IPS DF 19.7 (cell line): ENCODE measurements at places on chromosomes 11 and 22.

DNA sequence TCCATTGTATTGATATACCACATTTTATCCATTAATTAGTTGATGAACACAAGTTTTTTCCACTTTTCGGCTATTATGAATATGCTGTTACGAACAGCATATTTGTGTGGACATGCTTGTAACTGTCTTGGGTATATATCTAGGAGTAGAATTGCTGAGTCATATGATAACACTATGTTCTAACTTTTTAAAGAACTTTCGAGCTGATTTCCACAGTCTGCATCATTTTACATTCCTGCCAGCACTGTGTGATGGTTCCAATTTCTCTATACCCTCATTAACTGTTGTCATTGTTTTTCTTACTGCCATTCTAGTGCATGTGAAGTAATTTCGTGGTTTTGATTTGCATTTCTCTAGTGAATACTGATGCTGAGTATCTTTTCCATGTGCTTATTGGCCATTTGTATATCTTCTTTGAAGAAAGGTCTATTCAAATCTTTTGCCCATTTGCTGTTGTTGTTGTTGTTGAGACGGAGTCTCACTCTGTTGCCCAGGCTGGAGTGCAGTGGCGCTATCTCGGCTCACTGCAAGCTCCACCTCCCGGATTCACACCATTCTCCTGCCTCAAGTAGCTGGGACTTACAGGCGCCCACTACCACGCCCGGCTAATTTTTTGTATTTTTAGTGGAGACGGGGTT is 7.4 kb upstream of the RCE1 start:
- no peak for DNase-seq

DNA sequence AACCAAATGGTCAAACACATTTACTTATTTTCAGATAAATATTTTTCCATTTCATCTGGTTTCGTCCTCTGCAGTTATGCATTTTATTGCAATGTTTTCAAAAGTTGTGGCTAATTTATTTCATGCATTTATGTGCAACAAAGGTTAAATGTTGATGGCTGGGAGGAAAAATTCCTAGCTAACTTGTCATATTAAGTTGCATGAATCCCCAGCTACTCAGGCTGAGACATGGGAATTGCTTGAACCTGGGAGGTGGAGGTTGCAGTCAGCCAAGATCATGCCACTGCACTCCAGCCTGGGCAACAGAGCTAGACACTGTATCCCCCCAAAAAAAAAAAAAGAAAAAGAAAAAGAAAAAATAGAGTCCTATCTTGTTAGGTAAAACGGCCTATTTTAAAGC is 1862.4 kb upstream of the RAG2 start:
- DNase-seq = no peak

- no peak for DNase-seq
Observed at GRCh38 chr11:35150454-35150853, 11.5 kb downstream of the CD44 start.

- DNase-seq = no peak
Observed at GRCh38 chr11:117677729-117678310, 119.2 kb downstream of the DSCAML1 start.

GRCh38 chr11:95690100-95690499 is 99.5 kb downstream of the FAM76B start:
- no peak for DNase-seq

- DNase-seq = no peak
Observed at GRCh38 chr11:23543651-23544222, 683.5 kb upstream of the CCDC179 start.

- DNase-seq = no peak
Observed at GRCh38 chr11:128508770-128509510, 78.4 kb downstream of the ETS1 start.

DNA sequence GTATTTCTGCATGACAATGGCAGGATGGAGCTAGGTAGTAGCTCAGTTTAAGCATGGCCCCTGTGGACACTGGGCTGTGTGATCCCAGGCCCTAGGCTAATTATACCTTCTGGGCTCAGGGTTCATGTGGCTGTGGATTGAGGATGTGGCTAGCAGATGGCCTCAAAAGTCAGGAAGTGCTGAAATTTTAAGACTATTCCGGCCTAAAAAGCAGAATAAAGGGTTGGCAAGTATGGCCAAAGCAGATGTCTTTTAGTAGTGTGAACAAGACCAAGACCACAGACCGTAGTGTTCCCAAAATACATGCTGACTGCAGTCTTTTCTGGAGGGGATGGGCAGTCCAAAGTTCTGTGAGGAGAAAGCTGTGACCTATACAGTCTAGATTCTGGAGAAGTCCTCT is 115.7 kb upstream of the RAG2 start:
- no peak for DNase-seq

- no peak for DNase-seq
Observed at GRCh38 chr22:43847376-43848289, 14.7 kb downstream of the SULT4A1 start.

GRCh38 chr22:25760848-25761595 is 19.0 kb downstream of the MYO18B start:
- no peak for DNase-seq

- no peak for DNase-seq
Observed at GRCh38 chr22:46802608-46803027, 40.2 kb downstream of the TBC1D22A start.

DNA sequence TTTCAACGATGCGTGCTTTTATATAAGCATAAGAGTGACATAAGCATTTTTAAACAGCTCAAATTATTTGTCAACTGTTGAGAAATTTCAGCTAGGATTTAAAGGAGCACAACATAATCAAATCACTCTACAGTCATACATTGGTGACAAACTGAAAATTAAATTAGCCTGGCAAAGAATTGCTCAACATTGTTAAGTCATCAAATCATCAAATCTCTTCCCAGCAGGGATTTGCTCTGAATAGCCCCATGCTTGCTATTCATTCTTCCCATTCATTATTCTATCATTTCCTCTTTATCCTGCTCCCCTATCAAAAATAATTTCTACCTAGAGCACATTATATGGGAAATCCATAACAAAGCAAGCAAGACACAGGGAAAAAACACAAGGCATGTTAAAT is 198.7 kb upstream of the LUZP2 start:
- DNase-seq = no peak

DNA sequence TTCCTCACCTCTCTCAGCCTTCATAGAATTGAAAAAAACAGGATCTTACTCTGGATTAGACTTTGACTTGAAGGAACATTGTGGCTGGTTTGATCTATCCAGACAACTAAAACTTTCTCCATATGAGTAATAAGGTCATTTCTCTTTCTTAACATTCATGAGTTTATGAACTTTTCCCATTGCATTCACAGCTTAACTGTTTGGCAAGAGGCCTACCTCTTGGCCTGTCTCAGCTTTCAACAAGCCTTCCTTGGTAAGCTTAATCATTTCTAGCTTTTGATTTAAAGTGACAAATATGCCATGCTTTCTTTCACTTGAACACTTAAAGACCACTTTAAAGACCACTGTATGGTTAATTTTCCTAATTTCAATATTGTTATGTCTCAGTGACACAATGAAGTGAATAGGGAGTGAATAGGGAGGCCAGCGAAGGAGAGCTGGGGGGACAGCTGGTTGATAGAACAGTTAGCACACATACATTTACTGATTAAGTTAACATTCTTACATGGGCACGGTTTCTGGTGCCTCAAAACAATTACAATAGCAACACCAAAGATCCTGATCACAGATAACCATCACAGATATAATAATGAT is 17.0 kb downstream of the IMMP1L start:
- DNase-seq = no peak

DNA sequence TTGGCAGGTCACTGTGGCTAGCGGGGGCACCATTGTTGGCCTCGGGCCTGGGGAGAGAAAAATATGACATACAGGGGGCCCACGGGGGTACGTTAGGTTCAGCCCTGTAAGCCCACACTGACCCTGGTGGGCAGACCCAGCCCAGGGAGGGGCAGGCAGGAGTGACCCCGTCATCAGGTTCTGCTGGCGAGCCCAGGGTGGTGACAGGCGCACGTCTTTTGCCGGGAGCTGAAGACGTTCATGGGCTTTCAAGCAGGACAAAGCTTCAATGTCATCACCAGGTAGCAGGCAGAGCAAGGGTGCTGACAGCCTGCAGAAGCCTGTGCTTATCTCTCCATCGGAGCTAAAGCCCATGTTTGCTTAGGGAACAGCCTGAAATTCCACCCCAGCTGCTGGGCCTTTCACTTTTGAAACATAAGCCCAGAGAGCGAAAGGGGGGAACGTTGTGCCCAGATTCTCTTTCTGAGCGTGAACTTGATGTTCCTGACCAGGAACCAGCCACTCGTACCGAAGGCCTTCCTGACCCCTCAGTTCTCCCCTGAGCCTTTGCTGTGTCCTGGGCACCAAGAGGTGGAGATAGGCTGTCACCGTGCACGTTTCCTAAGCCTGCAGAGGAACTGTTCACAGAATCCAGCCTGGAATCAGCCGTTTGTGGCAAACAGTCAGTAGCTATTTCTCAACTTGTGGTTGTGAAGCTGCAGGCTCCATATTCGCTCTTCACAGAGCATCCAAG is 74.0 kb upstream of the ATXN10 start:
- DNase-seq = no peak

- DNase-seq = no peak
Observed at GRCh38 chr22:32803020-32803737, 1.7 kb downstream of the TIMP3 start.

- DNase-seq = no peak
Observed at GRCh38 chr22:50545522-50546325, at the start of gene KLHDC7B. TSS of gene KLHDC7B (plus strand) at chr22:50545899. CDS start at chr22:50546244, 345 bp downstream.

- no peak for DNase-seq
Observed at GRCh38 chr11:121961321-121961801, 154.7 kb downstream of the BLID start.

DNA sequence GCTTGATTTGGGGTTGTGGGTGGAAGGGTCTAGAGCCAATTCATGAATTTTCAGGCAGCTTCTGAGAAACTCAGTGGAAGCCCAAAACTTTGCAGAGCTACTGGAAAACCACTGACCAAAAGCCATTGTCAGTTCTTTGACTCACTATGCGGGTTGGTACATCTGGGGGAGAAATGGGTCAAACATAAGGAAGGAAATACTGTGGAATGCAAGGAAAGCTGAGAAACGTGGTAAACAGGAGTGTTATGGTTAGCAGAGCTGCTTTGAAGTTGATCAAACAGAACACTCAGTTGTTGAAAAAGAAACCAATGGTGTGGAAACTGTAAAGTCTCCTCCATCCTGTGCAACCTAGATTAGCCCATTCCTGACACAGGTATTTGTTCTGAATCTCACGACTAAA is 6.3 kb upstream of the ABTB2 start:
- no peak for DNase-seq

DNA sequence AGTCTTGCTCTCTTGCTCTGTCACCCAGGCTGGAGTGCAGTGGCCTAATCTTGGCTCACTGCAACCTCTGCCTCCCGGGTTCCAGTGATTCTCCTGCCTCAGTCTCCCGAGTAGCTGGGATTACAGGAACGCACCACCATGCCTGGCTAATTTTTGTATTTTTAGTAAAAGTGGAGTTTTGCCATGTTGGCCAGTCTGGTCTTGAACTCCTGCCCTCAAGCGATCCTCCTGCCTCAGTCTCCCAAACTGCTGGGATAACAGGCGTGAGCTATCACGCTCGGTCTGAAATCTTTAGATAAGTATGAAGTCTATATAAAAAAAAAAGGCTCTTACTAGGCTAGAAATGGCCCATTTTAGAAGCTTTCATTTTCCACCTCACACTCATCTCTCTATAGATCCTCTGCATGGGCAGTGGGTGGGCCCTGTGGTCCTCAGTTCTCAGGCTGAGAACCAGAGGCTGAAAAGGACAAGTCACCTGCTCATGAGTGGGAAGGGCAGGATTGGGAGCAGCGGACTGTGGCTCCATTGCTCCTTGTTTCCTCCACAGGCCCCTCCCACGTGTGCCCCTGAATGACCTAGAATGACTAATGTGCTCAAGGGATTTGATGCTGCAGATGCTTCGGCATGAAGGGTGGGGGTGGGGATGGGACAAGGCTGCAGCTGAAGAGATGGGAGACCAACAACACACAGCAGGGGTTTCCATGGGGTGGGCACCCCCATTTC is 19.8 kb upstream of the PRAME start:
- no peak for DNase-seq

DNA sequence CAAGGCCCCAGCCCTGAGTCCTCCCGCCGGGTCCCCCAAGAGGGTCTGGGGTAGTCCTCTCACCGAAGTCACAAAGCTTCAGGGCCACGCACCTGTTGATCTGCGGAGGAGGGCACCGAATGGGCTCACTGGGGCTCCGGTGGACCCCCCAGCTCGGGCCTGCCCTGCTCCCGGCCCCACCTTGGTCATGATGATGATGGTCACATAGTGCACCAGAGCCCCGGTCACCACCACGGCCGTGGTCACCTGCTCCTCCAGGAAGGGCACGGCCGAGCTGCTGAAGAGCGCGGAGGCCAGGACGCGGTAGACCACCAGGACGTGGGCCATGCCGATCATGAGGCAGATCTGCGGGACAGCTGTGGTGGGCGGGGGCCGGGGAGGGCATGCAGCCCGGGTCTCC is 13.5 kb upstream of the SIGIRR start:
- no peak for DNase-seq

- DNase-seq = no peak
Observed at GRCh38 chr11:11813288-11813962, 28.3 kb upstream of the USP47 start.

- no peak for DNase-seq
Observed at GRCh38 chr11:18312663-18313420, 9.1 kb downstream of the HPS5 start.

GRCh38 chr11:60868682-60869450 is 1.5 kb downstream of the ZP1 start:
- no peak for DNase-seq

- no peak for DNase-seq
Observed at GRCh38 chr11:129922674-129923073, 27.3 kb upstream of the NFRKB start.

DNA sequence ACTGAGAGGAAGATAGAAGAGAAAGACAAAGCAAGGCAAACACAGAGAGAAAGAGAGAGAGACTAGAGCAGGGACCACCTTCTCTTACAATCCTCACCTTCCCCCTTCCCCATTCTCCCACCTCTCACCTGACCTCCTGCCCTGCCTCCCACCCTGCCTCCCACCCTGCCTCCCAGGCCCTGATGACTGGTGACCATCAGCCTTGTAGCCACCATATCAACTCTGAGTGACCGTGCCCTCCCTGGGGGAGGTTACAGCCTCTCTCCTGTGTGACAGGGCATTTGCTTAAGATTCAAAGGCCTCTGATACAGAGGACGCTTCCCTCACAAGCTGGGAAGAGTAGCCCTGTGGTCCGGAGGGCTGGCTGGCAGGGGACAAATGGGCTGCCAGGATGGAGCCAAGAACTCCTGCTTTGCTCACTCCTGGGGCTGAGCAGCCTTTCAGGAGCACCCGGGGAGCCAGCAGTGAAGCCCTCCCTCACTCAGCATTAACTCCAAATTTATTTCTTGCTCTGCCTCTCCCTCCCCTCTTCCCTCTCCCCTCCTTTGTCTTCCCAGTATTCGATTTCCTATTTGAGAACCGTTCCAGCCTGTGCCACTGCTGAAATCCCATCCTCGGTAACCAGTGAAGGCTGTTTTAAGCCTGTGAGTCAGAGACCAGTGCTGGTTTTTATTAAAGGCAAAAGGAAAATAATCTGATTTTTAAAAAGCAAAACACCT is 125.2 kb upstream of the SYT13 start:
- no peak for DNase-seq

GRCh38 chr11:117281869-117282268 is 9.3 kb upstream of the BACE1-AS start:
- DNase-seq = no peak

- no peak for DNase-seq
Observed at GRCh38 chr11:926341-926916, 759 bp downstream of the AP2A2 start.
